ENCODE measurements at places on chromosomes 2 and 18.

DNA sequence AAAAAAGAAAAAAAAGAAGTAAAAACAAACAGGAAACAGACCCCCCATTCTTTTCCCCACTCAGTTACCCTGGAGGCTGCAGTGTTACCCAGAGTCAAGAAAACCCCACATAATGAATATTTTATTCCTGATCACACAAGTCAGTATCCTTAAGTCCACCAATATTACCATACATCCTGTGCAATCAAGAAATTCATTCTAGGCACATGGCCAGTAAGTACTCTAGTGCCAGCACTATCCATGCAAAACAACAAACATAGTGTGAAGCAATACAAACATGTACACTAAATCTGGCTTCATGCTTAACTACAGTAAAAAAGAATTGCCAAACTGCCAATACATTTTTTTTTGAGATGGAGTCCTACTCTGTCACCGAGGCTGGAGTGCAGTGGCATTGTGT, 111.6 kb downstream of the FAM168B start:
- no peak for DNase-seq

DNA sequence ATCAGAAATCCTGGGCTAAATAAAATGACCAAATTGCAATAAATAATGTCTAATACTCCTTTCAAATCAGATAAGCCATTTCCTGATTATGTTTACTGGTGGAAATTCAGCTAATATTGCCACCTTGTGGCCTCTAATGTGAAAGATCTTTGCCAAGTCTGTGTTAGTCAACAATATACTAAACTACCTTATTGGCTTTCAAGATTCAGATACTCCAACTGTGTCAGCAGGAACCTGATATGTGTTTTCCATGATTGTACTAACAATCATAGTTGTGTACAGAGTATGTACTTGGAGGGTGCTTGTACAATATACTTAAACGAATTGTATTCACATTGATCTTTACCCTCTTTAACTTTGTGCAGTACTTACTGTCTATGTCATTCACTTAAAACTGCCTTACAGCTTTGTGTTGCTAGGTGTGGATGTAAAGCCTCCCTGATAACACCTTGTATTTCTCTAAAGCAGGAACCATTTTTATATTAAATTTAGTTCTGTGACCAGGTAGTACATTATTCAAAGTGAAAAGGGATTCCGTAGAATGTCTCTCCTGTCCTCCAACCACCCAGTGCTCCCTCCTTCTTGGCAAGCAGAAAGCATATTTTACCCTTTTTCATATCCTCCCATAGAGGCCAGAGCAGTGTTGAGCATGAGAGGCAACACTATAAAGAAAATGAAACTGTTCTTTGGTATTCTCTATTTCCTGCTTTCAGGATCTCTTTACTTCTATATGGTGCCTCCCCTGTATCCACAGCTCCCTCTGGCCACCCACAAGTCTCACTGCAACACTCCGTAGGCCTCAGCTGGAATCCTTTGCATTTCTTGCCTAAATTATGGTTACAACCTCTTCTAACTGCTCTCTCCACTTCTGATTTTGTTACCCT, 75.2 kb upstream of the C2orf15 start:
- DNase-seq, result peak; percentile 44

DNA sequence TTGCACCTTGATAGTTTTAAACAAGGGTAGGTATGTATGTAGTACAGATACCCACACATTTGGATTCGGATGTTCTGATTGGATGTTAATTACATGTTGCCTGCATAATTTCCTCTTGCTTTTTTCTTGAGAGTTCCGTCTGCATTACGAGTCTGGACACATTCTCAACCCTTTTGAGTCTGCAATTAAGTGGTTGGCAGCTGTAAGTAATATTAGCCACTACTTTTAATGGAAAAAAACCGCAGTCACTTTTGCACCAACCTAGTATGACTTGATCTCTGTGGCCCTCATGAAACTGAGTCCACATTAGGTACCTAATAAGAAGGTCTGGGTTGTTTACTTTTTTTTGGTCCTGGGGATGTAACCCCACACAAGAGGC, 217.3 kb downstream of the VAPA start:
- no peak for DNase-seq

- no peak for DNase-seq
Measured at GRCh38 chr2:205646680-205647079, 35.6 kb upstream of the NRP2 start.

GRCh38 chr2:122182616-122183355, 427.3 kb downstream of the TSN start:
- DNase-seq, result no peak

DNA sequence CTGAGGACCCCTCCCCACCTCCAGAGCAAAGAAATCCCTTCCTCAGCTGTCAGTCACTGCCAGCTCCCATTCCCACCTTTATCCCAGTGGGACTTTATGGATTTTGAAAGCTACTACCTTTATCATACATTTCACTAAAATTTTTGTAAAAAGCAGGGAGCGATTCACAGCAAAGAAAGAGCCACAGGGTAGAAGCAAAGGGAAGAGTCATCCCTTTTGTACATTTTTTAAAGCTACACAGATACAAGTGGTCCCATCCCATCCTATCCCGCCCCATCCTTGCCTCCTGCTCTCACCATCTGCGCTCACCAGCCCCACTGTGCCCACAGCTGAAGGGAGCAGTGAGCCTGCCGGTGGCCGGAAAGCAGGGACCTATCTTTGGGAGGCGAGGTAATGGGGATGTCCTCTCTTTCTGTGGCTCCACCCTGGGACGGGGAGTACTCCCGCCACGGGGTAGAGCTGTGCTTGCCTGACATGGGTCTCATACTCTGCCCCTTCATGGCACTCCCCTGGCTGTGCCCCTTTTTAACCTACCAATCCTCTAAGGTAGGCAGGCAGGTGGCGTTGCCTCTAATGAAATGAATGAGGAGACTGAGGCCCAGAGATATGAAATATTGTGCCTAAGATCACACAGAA, 13.2 kb downstream of the SH2D6 start:
- no peak for DNase-seq

DNA sequence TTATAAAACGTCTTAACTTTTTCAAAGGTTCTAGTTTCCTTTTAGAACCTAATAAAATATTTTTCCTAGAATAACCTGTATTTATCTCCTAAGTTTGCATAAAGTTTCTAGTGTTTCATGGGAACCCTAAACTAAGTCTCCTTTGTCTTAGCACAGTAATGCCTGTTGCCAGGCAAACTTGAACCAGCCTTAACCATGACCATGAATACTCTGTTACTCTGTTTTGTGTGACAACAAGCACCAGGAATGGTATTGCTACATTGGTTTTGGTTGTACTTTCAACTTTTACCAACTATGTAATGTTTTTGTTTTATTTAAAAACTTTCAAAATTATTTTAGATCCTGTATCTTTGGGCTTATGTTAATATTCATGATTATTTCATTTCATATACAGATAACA, 137.6 kb downstream of the CERS6 start:
- DNase-seq, result no peak

DNA sequence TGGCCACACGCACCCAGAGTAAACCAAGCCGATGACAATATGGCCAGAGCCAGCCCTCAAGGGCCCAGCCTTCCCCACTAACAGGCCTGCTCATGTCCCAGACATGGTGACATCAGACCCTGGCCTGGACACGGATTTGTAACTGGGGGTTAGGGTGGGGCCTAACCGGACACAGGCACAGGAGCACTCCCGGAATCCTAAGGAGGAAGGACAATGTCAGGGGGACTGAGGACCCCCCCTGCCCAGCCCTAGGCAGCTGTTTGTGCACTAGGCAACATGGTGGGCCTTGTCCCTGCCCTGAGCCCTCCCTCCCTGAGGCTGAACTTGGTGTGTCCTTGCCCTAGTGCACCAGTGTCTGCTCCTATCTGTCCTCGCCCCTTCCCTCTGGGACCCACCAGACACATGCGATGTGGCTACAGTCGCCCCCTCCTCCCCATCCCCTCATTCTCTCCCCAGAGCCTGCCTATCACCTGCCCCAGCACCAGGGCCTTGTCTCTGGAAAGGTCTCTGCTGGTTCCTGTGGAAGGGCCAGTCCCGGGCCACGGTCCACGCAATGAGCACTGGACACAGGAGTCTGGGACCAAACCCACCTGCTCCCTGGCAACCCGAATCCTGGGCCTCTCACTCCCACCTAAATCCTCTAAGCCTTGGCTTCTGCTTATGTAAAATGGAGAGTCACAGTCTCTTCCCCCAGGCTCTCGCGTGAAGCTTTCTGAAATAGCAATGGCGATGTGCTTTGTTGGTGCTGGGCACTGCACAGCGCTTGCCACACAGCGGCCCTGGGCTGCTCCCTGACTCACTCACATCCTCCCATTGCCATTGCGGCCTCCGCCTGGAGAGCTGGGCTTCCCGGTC, 76.5 kb upstream of the RAB6C start:
- DNase-seq, result no peak

GRCh38 chr2:99356853-99357252, 19.7 kb downstream of the EIF5B start:
- no peak for DNase-seq

DNA sequence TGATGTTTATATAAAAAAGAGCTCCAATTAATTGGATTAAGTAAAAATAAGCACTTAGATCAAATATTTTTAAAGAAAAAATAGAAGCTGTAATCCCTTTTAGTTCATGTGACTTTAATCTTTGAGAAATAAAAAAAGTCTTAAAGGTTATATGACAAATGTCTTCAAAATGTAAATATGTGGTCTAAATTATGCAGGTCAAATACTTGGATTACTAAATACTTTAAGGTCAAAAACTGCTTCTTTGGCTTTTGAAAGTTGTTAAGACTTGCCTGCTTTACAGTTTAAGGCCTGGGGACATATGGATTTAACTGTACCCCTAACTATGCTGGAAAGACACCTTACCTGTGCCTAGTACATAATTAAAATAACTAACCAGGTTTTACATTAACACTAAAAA, 15.5 kb upstream of the PDK1 start:
- no peak for DNase-seq

- DNase-seq, result no peak
Measured at GRCh38 chr18:59853380-59853779, 46.4 kb upstream of the PMAIP1 start.

- DNase-seq, result no peak
Measured at GRCh38 chr18:59743566-59743965, 46.3 kb upstream of the CCBE1 start.

DNA sequence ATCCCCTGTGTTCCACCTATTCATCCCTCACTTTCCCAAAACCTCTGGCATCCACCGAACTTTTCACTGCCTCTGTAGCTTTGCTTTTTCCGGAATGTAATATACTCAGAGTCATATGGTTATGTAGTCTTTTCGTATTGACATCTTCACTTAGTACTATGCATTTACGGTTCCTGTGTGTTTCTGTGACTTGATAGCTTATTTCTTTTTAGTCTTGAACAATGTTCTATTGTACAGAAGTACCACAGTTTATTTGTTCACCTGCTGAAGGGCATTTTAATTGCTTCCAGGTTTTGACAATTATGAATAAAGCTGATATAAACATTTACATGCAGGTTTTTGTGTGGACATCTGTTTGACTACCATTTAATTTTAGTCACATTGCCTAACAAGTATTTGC, 154.7 kb upstream of the DOK6 start:
- DNase-seq, result no peak

DNA sequence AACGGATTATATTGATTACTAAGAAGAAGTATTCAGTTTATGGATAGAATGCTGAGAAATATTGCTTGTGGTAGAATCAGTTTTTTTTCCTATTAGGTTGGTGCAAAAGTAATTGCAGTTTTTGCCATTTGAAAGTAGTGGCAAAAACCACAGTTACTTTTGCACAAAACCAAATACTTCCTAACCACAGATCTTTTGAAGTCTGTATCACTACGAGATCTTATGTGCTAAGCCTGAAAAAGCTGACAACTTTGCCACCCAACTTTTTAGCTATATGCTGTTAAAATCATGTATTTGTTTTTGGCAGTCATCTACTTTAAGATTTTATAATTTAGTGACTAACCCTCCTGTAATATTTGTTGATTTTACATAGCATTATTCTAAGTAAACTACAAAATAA, 24.6 kb downstream of the DNAJC10 start:
- no peak for DNase-seq

DNA sequence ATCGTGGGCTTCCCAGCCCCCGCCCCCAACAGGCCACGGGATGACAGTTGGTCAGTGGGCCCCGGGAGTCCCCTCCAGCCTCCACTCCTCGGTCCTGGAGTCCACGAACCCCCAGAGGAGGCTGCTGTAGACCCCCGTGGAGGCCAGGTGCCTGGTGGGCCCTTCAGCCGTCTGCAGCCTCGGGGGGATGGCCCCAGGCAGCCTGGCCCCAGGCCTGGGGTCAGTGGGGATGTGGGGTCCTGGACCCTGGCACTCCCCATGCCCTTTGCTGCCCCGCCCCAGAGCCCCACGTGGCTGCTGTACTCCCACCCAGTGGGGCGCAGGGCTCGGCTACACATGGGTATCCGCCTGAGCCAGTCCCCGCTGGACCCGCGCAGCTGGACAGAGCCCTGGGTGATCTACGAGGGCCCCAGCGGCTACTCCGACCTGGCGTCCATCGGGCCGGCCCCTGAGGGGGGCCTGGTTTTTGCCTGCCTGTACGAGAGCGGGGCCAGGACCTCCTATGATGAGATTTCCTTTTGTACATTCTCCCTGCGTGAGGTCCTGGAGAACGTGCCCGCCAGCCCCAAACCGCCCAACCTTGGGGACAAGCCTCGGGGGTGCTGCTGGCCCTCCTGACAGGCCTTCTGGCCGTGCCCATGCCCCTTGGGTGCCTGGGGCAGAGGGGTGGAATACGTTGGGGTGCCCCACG, 7.6 kb downstream of the NEU4 start:
- no peak for DNase-seq

- DNase-seq, result no peak
Measured at GRCh38 chr2:198873503-198874471, 584.0 kb downstream of the SATB2 start.

- no peak for DNase-seq
Measured at GRCh38 chr2:238422940-238423339, 3.8 kb upstream of the ASB1 start.

DNA sequence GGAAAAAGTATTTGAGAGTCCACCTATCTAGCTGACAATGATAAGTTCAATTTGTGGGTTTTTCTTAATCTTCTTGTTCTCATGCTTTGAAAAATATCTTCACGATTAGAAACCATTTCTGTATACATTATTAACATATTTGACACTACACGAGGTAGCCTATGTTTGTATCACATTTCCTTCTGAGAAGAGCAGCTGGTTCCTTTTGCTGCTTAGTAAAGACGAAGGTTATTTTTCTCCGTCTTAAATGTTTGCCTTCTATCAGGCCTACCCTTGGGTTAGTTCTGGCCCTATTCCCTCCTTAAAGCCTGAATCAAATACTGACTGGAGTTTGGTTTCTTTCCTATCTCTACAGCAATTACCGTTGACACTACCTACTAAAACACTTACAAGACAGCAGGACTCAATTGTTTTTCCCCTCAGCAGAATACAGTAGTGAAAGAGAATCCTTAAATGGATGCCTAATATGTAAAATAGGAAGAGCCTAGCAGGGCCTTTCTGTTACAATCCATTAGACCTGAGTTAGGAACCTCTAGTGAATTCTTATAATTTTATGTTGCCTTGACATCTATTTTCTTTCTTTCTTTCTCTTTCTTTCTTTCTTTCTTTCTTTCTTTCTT, 790.4 kb downstream of the EPHA4 start:
- DNase-seq, result no peak

Data from RCC 7860 (cell line).